ENCODE measurements at places on chromosomes 1 and 21.

DNA sequence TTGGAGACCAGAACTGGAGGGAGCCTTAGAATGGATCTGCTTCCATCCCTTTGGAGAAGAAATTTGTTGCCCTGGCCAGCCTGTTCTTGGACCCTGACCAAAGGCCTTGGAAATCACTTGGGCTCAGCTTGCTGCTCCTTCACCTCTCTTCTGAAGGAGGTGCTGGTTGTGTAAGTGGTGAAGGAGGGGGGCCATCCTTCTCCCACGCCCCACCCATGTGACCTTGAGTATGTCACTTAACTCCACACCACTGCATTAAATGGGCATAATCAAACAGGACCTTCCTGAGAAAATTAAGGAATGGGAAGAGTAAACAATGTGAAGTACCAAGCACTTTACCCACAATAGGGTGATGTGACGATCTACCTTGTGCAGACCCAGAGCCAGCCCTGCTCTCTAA lies 68.3 kb upstream of the GJB5 start:
- no peak for DNase-seq

DNA sequence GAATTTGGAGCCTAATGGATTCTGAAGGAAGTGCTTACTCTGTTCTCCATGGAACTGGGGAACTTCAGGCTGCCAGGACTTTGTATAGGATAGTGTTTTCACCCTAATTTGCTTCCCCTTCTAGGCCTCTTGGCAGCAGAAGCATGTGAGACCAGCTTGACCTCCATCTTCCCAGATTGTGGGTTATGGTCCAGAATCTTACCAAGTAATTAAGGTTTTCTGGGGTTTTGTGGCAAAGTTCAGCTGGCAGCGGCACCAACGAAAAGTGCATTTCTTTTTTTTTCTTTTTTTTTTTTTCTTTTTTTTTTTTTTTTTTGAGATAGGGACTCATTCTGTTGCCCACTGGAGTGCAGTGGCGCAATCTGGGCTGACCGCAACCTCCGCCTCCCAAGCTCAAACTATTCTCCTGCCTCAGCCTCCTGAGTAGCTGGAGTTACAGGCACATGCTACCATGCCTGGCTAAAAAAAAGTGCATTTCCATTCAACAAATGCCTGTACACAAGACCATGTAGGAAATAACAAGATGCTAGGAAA lies 3.4 kb upstream of the BMP8A start:
- DNase-seq = no peak

DNA sequence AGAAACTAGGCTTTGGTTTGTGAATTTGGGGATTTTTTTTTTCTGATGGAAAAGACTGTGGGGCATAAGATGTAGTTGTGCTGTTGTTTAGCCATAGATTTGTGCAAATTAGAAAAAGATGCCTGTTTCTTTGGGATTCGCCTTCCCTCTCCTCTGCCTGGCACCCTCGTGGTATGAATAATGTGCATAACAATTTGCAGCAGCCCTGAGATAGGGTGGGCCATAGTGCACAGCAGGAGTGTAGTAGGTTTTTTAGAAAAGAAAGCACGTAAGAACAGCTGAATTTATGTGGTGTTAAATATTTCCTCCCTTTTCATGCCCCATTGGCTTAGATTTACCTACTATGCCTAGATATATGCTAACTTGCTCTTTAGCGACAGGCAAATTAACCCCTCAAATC lies 158.9 kb downstream of the PTGER3 start:
- no peak for DNase-seq

GRCh38 chr1:29836651-29837646 lies 600.6 kb downstream of the PTPRU start:
- DNase-seq = no peak

GRCh38 chr1:244019982-244020485 lies 31.0 kb upstream of the ZBTB18 start:
- no peak for DNase-seq

- DNase-seq = peak; percentile 87
Observed at GRCh38 chr1:154479764-154480421, 22.1 kb upstream of the TDRD10 start.

GRCh38 chr1:78237364-78237916 lies 191.7 kb downstream of the GIPC2 start:
- DNase-seq = no peak

DNA sequence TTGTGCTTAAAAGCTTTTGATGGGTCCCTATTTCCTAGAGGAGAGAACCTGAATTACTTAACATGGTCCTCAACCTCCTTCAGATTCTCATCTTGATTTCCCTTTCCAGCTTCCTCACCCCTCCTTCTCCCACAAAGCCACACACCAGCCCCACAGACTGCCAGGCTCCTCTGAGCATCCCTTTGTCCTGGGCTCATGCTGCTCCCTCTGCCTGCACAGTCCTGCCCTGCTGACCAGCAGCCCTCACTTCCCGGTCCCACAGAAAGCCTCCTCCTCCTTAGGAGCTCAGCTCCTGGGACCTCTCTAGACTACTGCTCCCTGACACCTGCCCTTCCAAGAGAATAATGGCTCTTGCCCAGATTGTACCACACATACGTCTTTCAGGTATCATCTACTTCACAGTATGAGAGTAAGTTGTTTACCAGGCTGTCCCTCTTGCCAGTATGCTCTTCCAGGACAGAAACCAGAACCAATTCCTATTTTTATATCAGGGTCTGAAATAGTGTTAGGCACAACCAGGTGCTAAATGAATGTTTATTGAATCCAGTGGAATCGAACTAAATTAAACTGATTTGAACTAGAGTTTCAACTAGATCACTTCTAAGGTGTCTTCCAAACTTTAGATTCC lies 373.4 kb downstream of the LMX1A start:
- DNase-seq = no peak

DNA sequence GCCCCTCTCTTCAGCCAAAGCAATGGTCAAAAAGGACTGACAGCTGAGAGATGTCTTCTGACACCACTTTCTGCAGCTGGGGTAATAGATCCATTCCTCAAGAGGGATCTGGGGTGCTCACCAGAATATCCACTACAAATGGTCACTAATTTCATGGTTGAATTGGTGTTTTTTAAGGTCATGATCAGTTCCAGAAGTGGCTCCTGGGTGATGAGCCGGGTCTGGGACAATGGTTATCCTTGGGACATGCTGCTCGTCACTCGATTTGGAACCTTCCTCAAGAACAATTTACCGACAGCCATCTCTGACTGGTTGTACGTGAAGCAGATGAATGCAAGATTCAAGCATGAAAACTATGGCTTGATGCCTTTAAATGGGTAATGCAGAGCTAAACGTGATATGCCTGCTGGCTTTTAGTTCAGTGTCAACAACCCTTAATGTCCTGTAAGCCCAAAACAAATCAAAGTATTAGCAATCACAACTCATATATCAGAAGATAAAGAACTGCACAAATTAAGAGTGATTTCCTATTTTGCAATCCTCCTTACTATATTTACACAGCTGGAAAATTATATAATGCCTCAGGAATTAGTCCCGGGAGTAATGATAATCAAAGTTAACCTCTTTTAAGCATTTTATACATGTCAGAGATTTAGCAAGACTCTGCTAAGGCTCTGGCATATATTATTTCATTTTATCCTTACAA lies 20.1 kb downstream of the FMO3 start:
- no peak for DNase-seq

DNA sequence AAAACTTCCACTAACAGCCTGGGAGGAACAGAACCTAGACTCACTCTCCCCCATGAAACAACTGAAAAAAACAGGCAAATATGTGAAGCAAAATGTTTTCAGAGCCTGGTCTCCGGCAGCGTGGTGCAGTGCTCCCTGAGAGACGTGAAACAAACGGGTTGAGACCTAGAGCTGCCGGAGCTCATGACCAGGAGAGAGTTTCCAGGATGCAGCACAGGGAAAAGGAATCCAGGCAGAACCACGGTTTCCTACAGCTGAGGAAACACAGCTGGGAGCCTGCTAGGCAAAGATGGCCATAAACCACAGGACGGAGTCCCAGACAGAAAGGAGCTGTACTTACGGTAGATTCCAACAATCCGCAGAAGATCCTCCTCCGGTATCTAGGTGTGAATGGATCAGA lies 20.2 kb upstream of the SLC19A1 start:
- DNase-seq = no peak

GRCh38 chr1:107243461-107243860 lies 102.6 kb downstream of the NTNG1 start:
- DNase-seq = no peak

GRCh38 chr1:235199441-235199840 lies 38.4 kb upstream of the RBM34 start:
- DNase-seq = no peak

GRCh38 chr1:147337040-147337630 lies 94.7 kb downstream of the CHD1L start:
- no peak for DNase-seq

DNA sequence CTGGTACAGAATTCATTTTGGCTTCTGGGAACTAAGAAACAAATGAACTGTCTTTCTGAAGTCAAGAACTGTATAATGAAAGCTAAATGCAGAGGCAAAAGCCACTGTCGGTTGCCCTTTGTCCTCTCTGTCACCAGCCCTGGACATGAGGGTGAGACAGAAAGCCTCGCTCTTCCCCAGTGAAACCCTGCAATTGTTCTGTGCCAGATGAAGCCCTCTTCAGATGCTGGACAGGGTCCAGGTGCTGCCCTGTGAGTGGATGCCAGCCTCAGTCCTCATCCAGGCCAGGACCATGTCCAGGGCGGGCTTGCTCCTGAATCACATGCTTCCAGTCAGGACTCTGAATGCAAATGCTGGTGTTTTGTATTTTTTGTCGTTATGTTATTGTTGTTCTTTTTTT lies 138.7 kb downstream of the RUNX1 start:
- DNase-seq = no peak

- no peak for DNase-seq
Observed at GRCh38 chr1:60746278-60746791, 336.0 kb upstream of the NFIA start.

- DNase-seq = no peak
Observed at GRCh38 chr1:245108909-245109308, 45.9 kb upstream of the KIF26B start.

DNA sequence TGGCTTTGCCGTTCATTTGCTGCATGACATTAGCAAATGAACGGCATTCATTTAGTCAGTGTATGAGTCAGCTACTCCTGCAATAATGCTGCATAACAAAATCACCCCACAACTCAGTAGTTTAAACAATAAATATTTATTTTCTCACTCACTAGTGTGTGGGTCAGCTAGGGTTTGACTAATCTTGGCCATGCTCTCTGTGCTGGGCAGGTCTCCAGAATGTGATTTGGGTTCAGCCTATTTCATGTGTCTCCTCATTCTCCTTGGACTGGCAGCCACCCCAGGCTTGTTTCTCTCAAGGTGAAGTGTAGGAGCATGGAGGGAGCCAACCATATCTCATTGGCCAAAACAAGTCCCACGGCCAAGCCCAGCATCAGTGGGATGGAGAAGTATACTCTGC lies 104.3 kb downstream of the LACTBL1 start:
- DNase-seq = no peak

DNA sequence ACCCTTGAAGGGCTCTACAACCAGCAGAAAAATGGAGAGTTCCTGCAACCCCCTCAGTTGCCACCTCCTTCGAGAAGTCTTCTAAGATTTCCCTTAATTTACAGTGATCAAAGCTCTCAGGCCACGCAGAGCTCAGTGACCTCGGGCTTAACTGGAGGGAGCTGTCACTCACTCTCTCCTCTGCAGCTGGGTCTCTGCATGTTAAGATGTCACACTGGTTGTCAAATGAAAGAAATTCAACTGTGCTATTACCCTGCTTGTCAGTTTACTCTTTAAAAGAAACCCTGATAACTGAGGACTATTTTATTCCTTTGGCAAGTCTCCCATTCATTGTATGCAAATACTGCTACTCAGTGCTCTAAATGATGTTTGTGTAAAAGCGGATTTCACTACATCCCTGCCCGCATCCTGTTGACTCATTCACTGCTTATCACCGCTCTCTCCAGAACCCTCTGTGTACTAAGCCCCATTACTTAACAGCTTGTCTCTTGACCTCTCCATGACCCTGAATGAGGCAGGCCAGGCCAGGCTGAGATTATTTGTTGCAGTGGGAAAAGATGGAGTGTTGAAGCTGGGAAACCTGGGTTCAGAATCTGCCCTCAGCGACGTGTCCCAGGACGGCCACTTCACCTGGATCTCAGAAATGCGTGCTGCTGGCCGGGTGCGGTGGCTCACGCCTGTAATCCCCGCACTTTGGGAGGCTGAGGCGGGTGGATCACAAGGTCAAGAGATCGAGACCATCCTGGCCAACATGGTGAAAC lies 13.7 kb downstream of the DHRS3 start:
- peak; percentile 89 for DNase-seq

DNA sequence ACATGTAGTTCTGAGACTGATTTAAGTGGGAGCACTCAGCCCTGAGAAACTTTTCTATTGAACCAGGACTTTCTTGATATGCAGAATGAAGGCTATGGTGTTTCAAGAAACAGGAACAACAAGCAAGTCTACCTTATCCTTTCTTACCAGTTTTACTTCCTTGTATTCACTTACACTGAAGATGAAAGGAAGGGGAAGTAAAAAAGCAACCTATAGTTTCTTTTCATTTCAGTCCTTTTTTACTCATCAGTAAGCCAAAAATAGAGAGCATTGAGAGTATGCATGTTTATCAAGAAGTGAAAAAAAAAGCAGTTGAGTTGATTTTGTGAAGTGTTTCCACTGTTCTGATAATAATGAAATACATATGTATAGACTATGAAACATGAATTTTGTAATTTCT lies 1010.3 kb downstream of the AMY1C start:
- DNase-seq = no peak

GRCh38 chr21:35298757-35299156 lies 249.7 kb upstream of the RUNX1 start:
- no peak for DNase-seq

DNA sequence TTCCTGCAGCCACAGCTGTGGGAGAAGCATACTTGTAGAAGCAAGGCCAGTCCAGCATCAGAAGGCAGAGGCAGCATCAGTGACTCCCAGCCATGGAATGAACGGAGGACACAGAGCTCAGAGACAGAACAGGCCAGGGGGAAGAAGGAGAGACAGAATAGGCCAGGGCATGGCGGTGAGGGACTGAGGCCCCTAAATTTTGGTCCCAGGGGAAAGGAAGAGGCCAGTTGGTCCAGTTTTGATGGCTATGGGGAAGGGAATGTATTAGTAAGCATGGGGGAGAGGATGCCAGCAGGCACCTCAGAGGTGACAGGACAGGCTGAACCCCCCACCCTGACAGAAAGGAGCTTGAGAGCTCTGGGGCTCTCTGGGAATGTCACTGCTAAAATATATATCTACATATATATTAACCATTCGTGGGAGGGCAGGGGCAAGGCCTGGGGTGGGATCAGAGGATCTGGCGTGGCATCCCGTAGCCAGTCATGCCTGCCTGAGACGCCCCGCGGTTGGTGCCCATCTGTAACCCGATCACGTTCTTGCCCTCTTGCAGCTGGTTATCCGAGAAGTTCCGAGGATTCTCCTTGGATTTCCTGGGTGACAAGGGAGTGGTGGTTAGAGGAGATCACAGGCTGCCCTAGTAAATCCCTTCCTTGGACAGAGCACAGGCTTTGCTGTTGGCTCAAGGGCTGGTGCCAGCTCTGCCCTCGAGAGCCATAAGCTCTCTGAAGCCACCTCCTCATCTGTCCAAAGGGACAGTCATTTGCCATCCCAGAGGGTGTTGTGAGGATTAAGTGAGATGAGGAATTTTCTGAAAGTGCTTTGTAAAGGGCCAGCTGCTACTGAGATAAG lies 6.7 kb downstream of the TAGLN2 start:
- DNase-seq = no peak

GRCh38 chr1:6249739-6250689 lies 6.0 kb downstream of the HES3 start:
- DNase-seq = no peak
